ENCODE measurements at places on chromosomes 11 and 22.

GRCh38 chr11:113131036-113131775 lies 170.0 kb downstream of the NCAM1 start:
- DNase-seq, result no peak

DNA sequence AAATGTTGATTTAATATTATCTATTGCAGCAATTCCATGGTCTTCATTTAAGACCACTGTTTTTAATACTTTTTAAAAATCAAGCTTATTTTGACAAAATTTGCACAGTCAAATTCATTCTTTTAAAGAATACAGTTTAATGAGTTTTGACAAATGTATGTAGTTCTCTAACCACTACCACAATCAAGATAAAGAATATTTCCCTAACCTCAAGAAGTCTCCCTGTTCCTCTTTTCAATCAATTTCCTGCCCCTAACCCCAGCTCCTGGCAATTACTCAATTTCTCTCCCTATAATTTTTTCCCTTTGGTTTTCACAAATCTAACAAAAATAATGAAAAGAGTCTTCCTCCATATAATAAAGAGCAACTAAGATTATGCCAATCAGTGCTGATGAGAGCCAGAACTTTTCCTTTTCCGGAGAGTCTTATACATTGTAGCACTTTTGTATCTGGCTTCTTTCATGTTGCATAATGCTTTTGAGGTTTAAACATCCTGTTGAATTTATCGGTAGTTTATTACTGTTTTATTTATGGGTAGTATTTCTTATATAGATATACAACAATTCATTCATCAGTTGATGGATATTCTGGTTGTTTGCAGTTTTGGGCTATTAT lies 231.7 kb downstream of the AASDHPPT start:
- DNase-seq, result no peak

GRCh38 chr11:328012-328411 lies 7.4 kb upstream of the IFITM3 start:
- DNase-seq, result no peak

- DNase-seq, result no peak
Measured at GRCh38 chr11:133742353-133742752, 103.0 kb downstream of the SPATA19 start.

GRCh38 chr22:36768141-36768540 lies 7.8 kb downstream of the IFT27 start:
- no peak for DNase-seq

- no peak for DNase-seq
Measured at GRCh38 chr11:12784987-12785386, 110.8 kb downstream of the TEAD1 start.

GRCh38 chr11:19093976-19094375 lies 23.0 kb upstream of the ZDHHC13 start:
- DNase-seq, result no peak

- DNase-seq, result no peak
Measured at GRCh38 chr22:30204015-30204741, 42.4 kb downstream of the LIF start.

GRCh38 chr11:129455756-129456655 lies 80.4 kb downstream of the BARX2 start:
- DNase-seq, result no peak

- DNase-seq, result no peak
Measured at GRCh38 chr11:12069066-12069676, 41.2 kb upstream of the MICAL2 start.

DNA sequence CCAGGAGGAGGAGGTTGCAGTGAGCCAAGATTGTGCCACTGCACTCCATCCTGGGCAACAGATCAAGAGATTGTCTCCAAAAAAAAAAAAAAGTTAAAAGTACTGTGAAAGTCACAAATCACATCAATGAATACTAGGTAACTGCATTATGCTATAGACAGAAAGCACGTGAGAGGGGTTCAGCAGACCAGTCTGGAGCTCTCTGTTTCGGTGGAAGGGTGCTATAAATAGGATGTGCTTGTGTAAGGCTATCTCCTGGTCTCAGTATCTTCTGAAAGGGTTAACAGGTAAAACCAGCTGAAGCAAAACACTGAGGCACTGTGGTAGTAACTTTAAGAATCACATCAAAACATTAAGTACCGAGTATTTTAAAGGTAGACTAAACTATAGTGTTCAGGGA lies 43.4 kb downstream of the EIF4ENIF1 start:
- DNase-seq, result no peak

- no peak for DNase-seq
Measured at GRCh38 chr11:14417617-14418374, 58.8 kb upstream of the RRAS2 start.

GRCh38 chr11:6646918-6647679 lies 8.5 kb downstream of the DCHS1 start:
- peak; percentile 61 for DNase-seq

DNA sequence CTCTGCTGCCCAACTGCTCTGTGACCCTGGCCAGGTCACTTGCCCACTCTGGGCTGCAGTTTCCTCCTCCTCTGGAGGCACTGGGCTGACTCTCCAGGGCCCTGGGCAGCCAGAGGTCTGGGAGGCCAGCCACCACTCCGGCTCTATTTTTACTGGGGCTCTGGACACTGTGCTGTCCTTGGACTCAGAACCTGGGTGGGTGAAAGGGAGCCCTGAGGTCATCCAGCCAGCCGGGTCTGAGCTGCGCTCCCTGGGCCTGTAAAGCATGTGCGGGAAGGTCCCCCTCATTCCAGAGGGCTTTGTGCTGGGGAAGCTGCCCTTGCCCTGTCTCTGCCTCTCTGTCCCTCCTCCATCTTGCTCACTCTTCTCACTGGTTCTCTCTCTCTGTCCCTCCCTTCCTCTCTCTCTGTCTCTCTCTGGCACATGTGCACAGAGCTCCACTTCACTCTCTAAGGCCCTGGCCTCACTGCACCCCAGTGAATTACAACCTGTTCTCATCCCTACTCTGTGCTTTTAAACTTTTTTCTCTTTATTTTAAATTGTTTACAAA lies 24.6 kb downstream of the MB start:
- DNase-seq, result no peak

GRCh38 chr22:48268771-48269552 lies 1506.5 kb downstream of the TBC1D22A start:
- no peak for DNase-seq

- no peak for DNase-seq
Measured at GRCh38 chr11:61472868-61473267, 35.7 kb upstream of the LRRC10B start.

GRCh38 chr22:36432592-36433317 lies 45.0 kb upstream of the MYH9 start:
- DNase-seq, result no peak

DNA sequence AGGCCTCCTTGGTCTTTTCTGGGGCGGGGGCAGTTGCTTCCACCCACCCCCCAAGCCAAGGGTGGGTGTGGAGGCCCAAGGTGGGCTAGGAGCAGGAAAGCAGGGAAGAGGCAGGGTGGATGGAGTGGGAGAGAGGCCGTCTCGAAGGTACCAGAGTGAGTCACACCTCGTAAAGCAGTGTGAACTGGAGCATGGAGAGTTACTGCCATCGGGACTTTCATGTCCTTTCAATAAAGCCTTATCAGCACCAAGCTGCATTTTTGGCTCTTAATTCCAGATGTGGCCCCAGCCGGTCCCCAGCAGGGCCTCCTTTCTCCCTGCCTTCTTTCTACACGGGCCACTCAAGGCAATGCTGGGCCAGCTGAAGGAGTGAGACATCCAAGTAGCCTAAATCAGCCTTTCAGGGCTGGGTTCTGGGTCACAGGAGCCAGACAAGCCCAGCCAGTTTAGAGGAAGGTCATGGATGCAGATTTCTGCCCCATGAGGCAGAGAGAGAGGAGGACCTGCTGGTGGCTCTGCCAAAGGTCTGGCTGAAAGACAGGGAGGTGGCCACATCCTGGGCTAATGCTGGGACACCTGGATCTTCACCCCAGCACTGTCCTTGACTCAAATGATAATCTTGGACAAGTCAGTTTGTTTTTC lies 59.0 kb upstream of the CD82 start:
- no peak for DNase-seq

DNA sequence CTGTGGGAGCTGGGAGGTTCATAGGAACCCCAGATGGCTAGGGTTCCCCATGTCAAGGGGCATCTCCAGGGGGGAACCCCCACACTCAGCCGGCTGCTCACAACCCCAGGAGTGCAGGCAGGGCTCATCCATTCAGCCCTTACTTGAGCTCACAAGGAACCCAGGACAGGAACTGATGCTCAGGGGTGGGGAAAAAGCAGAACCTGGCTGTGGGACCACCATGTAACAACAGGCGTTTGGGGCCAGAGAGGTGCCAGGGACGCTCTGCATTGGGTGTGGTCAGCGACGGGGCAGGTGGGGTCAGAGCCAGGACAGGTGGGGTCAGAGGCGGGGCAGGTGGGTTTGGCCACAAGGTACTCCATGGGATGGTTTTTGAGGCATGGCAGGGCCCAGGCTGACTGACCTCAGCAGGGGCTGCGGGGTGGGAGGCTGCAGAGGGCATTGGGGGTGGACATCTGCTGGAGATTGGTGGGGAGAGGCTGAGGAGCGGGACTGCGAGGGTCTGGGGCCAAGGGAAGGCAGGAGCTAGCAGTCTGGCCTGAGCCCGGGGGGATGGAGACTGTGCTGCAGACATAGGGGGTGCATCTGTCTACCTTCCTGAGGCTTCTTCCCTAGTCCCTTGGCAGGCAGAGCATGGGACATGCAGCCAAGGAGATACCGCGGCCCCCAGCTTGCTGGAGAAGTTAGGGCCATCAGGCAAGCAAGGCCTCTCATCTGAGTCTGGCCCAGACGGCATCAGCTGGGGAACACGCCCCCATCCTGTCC lies 34.0 kb upstream of the CARS1 start:
- peak; percentile 19 for DNase-seq

DNA sequence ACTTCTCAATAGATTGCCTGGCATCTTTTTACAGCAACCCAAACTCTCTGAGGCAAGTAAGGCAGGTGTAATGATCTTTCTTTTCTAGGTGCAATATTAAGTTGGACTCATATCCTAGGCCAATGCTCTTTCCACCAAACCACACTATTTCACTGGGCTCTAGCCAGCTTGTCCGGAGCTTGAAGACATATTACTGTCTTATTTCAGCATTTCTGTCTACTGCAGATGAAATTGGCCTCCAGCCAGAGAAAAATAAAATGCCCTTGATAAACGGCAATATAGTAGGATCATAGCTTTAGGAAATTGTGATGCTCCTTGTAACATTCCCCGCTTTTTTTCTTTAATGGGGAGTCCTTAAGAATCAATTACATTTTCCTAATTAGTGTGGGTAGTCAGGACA lies 48.1 kb downstream of the SPON1 start:
- DNase-seq, result no peak

DNA sequence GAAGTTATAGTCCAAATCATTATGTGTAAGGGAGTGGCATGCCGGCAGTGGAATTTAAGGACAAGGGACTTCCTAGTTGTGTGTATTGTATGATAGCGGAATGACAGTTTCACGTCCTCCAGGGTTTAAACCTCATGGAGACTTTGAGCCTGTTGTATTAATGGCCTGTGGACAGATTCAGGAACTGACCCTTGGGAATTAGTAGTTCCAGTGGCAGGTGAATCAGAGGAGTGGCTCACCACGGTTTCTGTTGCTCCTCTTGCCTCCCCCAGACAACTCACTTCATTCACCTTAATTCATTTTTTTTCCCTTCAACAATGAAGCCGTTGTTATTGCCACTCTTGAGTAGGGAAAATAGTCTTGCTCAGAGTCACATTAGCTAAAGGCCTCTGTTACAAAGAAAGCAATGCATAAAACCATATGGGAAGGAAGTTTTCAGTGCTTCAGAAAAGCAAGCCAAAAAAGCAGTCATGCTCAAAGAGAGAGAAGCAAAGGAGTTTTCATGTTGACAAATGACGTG lies 22.6 kb downstream of the AMOTL1 start:
- no peak for DNase-seq

DNA sequence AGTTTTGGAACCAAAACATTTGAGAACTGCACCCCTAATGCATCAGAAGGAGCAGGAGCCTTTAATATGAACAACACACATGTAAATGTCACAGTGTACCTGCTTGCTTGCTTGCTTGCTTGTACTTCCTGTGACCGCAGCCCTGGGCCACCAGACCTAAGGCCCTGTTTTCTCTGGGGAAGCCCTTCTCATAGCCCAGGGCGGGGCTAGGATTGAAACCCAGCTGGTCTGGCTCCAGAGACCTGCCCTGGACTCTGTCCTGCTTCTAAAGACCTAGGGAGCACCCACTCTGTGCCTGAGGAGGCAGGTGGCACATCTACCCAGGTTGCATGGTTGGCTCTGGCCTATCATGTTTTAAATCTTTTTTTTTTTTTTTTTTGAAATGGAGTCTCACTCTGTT lies 7.6 kb upstream of the MCM5 start:
- DNase-seq, result no peak

GRCh38 chr11:90656171-90656570 lies 433.3 kb upstream of the CHORDC1 start:
- no peak for DNase-seq

DNA sequence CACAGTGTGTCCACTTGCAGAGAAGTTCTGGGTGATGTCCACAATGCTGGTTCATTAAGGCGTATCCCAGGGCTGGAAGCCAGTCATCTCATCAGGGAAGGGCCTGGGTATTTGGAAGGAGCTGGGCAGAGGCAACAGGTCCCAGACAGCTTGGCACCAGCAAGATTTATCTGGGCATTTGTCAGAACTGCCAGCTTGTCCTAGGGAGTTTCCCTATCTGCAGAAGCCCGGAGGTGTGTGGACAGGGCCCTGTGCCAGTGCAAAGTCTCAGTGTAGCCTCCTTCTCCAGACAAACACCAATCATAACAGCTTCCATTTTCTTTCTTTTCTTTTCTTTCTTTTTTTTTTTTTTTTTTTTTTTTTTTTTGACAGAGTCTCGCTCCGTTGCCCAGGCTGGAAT lies 125.3 kb upstream of the TIMP3 start:
- DNase-seq, result no peak

Measured in GM12891 (cell line).